ENCODE measurements at places on chromosomes 5 and 9.

DNA sequence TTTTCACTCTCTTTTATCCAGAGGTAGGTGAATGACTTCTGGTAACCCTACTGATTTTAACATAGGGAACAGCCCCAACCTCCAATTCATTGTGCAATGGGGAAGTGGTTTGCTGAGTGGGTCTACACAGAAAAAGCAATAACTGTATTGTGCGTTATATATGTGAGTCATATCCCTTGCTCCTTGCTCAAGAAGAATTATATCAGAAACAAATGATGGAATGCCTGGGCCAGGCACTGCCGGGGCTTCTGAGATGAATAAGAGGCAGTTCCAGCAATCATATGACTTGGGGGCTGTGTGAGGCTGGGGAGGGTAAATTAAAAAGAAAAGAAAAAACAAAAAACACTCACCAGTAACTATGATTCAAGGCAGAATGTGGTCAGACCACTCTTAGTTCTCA, 79.2 kb upstream of the ABCA1 start:
- DNase-seq = no peak

DNA sequence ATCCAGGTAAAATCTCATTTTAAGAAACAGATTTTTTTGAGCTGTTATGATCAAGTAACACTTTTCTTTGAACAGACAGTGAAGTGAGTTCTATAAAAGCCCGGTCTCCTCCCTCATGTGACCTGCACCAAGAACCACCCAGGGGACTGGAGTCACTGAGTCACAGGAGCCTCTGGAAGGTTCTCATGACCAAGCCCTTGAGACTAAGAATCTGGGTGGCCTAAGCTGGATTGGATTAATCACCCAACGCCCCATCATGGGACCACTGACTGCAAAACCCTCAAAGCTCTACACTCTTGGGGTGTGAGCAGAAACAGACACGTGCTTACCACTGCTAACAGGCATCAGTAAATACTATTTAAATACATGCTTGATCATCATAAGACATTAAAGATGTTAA, 48.4 kb downstream of the SECISBP2 start:
- DNase-seq = no peak

DNA sequence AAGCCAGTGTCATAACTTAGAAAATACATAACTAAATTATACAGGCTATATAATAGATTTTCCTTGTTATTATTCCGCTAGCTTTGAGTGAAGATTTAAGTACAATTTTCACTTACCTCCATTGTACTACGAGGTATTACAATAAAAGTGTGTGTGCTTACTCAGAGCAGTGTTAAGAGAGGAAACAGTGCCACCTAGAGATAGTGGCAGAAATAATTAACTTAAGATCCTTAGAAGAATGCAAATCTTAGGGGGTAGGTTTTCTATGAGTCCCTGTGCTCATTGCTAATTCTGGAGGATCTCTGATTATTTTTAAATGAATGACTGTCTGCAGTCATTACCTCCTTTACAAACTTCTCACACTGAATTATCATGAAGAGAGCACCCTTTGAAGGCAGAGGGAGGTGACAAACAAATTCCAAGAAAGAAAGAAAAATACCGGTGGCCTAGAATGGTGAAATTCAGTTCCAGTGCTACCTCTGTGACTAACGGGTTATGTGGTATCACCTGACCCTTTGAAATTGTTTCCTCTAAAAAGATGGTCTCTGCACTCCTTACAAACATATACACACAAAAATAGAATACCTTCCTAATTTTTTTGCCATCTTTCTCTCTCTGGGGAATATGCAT, 379.8 kb downstream of the TRIM36 start:
- peak; percentile 21 for DNase-seq

- no peak for DNase-seq
Measured at GRCh38 chr9:13127131-13127530, 152.4 kb downstream of the MPDZ start.

- no peak for DNase-seq
Measured at GRCh38 chr9:131875828-131876485, 136.1 kb upstream of the RAPGEF1 start.

GRCh38 chr5:81305785-81306184, 4.4 kb downstream of the ZCCHC9 start:
- no peak for DNase-seq

- DNase-seq = no peak
Measured at GRCh38 chr9:22240619-22241018, 206.0 kb upstream of the DMRTA1 start.

DNA sequence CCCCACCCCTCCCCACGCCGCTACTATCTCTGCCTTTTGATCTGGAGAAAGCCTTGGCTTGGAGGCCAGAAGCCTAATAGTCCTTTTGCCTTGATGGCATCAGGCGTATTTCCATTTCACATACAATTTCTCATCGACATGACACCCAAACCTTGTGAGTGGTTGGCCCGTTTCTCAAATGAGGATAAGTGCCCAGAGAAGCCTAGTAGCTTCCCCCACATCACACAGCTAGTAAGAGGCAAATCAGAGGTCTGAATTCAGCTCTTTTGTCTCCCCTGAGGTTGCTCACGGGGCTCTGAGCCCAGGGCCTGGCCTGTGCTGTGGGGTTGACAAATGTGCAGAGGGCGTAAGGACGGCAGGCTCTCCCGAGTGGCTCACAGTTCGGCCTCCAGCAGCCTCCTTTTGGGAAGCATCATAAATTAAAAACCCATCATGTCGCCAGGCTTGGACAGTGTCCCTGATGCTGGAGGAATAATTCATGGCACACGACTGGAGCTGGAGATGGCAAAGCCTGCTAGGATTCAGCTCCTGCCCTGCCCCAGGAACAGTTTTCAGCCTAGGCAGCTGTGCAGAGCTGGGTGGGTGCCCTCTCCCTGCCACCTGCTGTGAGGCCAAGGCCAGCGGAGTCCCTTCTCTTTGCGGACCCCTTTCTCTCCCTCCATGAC, 263.8 kb downstream of the NSG2 start:
- peak; percentile 4 for DNase-seq

- DNase-seq = no peak
Measured at GRCh38 chr5:133195250-133195649, 143.4 kb downstream of the HSPA4 start.

DNA sequence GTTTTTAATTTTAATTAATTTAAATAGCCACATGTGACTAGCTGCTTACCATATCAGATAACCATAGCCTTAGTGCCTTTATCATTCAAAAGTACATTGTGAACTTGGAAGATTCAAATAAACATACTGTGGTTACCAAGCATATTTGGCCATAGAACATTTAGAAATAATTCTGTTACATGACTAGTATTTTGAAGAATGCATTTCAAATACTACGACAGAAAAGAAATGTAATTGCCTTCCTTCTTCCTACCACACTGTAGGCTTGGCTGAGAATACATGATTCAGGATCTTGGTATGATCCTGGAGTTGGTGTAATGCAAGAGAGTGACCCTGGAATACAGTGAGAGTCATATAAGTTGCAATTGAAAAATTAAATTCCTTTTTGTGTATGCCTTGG, 109.7 kb upstream of the PCA3 start:
- DNase-seq = no peak

DNA sequence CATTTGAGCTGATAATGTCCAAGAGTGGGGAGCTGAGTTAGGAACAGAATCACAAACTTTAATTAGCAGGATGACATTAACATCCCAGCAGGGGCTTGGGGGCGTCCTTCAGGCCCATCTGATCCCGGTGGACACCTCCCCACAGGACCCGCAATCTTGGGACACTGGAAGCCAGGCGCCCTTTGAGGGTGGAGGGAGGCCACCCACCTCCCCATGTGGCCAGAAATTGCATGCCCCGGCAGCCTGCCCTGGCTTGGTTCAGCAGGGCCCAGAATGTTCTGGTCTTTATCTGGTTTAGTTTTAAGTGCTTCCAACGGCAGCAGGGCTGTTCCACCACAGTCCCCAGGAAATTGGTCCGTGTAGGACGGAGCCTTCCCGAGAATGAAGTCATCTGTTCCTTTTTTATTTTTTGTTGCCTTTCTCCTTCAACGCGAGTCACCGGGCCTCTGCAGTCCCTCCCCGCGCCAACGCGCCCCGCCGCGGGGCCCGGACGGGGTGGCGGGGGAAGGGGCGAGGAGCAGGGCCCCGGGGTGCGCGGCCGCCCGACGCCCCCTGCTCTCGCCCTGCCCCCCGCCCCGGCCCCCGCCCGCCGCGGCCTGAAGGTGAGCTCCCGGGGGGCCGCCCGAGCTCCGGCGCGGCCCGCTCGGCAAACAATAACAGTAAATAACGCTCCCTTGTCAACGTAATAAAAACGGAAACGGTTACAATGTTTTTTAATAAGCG, 207.9 kb downstream of the C9orf50 start:
- no peak for DNase-seq

DNA sequence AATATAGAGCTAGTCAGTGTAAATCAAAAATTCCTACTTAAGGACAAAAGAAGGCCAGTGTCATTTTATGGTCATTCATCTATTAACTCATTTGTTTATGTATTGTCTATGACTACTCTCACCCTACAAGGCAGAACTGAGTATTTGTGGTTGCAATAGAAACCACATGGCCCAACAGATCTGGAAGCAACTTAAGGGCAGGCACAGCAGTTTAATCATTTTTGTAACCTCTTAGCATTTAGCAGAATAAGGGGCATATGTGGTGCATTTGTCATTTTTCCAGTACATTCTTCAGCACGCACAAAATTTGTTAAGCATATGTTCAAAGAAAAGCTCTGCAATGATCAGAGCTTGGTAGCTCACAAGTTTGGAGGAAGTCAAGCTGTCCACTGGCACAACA, 1.1 kb downstream of the FKBP15 start:
- DNase-seq = no peak

DNA sequence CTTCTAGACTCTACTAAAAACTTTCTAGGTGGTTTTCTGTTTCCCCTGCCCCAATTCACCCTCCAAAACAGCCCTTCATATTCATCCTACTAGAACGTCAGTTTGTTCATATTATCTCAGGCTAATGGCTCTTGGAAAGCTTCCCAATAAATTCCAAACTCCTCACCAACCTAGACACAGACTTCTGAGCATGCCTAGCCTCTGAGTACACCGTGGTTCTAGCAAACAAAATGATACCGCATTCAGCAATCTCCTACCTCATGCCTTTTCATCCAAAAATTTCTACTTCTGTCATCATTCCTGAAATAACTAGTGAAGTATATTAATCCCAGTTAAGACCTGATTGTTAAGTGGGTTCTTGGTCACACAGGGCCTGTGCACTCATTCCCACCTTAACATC, 46.5 kb upstream of the NR5A1 start:
- no peak for DNase-seq

GRCh38 chr9:88657893-88658292, 122.9 kb downstream of the NXNL2 start:
- no peak for DNase-seq

DNA sequence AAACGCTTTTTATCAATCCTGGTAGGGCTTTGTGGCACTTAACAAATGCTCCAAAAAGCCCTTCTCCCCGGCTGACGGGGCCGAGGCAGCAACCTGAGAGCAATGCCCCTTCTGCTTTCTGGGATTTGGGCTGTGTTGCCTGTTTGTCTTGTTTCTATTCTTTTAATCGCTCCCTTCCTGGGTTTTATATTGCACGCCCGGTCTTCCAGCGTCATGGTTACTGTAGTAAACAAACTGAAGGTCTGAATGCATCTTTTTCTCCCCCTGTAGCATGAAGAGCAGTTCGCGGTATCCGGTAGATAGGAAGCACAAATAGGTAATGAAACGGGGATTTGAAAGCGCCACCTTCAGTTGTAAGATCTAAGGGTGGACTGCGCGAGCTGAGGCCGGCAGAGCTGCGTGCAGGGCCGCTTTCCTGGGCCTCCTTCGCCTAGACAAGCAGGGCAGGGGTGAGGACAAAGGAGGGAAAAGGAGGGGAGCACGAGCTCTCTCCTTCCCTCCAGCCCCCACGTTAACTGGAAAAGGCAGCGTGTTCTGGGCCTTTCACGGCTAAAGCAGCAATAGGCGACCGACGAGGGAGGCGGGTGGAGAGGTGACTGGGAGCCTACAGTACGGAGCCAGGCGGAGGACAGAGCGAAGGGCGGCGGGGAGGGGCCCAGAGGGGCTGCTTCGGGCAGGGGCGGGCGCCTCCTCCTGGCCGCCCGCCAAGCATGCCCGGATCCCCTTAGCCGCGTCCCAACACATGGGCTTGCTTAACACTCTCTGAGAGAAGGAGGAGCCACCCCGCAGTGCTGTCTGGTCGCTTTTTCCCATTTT, 49.3 kb upstream of the ZNF366 start:
- DNase-seq = no peak

DNA sequence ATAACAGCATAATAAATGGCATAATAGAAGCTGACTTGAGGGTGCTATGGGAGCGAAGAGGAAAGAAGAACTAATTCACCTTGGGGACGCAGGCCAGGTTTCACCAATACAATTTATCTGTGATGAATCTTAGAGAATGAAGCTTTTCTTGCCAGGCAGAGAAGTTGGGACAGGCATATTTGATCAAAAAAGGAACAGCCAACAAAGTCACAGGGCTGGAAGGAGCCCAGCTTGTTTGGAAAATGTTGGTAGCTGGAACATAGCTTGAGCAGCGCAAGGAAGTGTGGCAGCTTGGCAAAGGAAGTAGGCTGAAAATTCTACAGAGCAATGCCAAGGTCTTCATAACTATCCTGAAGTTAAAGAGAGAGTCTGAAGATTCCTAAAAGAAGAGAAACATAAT, 181.5 kb upstream of the OR13F1 start:
- no peak for DNase-seq

DNA sequence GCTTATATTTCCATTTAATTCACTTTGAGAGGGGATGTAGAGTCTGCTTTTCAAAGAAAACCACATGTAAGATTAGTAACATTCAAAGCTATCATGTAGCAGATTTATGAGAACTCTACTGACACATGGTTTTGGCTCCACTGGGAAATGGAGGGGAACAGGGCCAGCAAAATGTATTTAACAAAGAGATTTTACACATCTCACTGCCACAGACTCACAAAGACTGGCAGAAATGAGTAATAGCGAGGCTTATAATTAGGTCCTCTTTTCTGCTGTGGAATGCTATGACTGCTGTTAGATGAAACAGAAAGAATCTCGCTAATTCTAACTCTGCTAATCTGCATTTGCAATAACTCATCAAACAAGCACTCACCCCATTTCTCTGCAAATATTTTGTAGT, 4.5 kb downstream of the DAP start:
- no peak for DNase-seq

All from D721Med (cell line).